ENCODE measurements at places on chromosomes 12 and 14.

DNA sequence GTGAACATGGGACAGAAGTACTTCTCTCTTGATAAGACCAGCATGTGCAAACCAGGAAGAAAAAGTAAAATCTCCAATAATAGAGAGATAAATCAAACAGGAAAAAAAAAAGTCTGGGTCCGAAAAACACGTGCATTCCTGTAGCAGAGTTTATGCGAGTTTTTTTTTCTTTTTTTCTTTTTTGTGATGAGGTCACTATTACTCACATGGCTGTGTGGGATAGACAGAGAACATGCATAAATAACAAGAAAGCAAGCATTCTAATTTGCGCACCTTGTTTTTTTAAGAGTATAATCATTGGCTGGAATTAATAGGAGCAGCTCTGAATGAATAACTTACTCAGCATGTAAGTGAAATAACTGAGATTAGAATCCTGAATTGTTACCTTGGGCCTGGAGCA is 91.9 kb upstream of the CPM start:
- DNase-seq = peak; percentile 51

GRCh38 chr12:114664651-114665320 is 19.2 kb downstream of the TBX3 start:
- peak; percentile 49 for DNase-seq

DNA sequence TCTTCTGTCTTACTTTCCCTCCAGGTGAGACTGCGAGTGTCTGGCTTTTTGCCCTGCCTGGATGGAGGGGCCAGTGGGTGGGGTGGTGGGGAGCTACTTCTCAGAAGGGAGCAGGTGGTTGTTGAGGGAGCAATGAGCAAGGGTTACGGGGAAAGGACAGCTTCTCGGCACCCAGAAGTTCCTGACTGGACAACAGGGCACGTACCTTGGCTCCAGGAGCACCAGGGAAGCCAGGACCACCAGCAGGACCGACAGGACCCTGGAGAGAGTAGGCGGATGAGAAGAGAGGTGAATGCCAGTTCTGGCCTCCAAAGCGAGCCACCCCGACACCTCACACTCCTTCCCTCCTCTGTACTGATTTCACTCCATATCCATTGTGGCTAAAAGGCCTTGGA is 15.3 kb downstream of the COL2A1 start:
- DNase-seq = no peak

GRCh38 chr12:131636266-131636665 is 74.6 kb upstream of the SFSWAP start:
- DNase-seq = no peak

DNA sequence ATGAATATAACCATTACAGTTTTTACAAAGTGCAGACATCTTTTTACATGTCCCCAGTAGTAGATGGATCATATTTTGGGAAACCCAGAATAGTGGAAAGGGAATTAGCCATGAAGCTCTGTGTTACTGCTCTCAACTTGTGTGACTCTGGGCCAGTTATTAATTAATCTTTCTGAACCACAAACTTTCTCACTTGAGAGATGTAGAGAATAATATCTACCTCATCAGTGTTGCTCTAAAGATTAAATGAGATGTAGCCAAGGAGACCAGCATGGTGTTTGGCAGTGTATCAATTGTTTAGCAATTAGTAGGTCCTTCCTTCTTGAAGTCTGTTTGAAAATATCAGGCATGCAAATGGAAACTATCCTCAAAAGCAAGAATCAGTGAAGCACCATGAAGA is 169.2 kb downstream of the TMTC2 start:
- DNase-seq = no peak

- DNase-seq = no peak
These were observed 709.4 kb upstream of the MDGA2 start for GRCh38 chr14:48384821-48385220.

GRCh38 chr14:65849558-65849957 is 437.0 kb downstream of the FUT8 start:
- DNase-seq = no peak

DNA sequence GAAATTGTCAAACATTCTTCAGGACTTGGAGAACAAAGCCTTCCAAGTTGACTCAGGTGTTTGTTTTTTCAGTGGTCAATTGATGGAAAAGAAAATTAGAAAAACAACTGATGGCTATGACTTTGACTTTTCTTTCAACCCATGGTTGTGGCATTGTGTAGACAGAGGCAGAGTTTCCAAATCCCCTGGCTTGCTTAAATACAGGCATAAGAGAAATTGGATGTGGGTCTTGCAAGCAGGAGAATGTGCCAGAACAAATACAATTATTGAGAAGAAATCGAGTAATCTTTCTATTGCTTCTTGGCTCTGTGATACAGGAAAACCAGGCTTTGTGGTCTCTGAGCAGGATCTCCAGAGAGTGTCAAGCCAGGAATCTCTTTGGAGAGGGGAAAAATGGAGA is 40.9 kb upstream of the FRMD6 start:
- DNase-seq = no peak

DNA sequence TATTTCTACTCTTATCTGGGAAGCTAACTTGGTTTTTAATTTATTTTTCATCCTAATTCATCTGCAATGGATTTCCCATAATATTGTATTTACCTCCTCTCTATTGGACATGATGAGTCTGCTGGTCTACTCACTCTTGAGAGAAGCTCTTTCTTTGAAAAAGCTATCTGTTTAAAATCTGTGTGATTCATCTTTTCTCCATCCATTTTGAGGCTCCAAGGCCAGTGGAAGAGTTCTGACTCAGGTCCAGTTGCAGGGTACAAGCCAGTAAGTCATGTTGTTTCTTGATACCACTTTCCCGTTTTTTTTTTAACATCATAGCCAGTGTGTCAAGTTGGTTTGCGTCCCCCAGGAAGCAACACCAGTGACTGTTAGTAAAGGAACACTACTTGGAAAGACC is 160.3 kb upstream of the BMP4 start:
- peak; percentile 79 for DNase-seq

DNA sequence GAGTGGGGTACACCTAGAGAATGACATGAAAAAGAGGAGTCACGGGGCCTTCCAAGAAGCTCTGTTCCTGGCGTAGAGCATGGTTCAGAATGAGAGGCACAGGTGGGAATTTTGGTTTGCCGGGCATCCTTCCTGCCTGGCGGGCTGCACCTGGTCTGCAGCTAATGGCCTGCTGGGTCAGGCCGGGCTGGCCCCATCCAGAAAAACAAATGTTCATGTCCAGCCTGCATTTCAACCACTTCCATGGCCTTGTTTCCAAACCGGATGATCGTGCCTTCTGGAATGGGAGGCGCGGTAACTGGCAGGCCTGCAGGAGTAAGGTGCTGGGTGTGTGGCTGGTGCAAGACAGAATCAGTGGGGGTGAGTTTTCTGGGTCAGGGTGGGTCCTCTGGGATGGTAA is 14.4 kb downstream of the TEAD4 start:
- DNase-seq = no peak

DNA sequence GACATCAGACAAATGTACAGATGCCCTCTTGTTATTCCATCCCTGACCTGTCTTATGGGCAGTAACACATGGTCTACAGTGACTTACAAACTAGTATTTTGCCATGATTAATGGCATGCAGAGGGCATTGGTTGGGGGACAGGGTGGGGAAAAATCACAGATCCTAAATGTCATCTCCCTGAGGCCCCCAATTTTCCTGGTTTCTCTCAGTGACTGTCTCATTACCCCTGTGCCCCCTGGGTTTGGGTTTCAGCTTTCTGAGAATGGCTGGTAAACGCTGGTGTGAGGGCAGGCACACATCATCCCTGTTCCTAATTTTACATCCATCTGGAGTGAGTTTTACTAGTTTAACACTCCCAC is 10.1 kb downstream of the KRT76 start:
- DNase-seq = no peak

DNA sequence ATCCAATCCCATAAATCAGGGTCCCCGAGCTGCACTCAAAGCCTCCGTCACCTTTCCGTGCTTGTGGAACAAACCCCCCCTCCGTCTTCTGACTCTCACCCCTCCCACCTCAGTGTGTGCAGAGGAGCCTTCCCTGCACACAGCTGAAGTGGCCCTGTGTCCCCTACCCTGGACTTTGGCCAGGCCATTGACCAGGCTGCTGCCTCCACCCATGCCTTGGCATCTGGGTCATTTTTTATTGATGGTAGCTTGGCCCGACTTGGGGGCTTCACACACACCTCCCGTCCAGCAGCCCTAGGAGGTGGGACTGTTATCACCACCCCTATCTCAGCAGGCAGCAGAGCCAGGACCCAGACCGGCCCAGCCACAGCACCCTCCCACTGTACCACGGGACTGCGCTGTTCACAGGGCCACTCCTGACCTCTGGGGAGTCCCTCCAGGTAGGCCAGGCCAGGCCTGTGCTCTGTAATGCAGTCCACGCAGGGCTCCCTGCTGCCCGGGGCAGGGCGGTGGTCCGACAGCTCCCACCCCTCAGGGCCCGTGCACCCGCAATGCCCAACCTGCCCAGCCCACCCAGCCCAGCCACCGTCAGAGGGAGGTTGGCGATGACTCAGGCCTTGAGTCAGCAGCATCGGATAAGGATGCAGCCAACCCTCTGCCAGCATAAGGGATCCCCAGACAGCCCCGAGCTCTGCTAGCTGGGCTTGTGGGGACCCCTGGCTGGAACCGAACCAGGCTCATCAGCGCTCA is 9.2 kb upstream of the INF2 start:
- DNase-seq = peak; percentile 84

DNA sequence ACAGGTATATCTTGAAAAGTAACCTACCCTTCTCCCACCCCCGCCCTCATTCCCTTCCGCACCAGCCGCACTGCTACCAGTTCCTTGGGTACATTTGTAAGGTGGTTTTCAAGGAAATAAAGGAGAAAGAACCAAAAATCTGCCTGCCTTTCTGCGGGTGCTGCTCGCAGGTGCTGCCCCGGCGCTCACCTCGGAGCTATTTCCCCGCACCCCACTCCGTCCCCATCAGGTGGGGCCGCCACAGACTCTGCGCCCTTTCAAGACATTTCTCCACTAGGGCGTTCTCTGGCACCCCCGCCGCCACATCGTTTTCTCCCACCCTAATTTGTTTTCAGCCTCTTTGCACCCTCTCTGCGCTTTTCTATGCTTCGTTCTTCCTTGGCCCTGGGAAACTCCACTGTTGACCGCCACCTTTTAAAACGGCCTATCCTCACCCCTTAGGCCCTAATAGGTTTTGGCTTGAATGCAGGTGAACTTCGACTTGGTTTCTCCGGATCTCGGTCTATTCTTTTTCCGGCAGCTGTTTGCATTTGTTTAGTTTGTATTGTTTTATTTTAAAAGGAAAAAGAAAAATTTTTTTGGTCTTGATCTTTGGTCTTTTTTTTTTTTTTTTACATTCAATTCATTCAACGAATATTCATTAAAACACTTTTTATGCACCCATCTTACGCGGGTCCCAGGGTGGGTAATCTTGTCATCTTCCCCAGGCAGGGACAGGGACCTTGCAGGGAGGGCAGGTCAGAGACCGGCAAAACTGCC is 3.0 kb downstream of the VSX2 start:
- no peak for DNase-seq

- peak; percentile 62 for DNase-seq
These were observed 313.6 kb downstream of the ZFP36L1 start for GRCh38 chr14:68479247-68479646.

Data from EH (cell line).